Pancreas (tissue), 10 donors: ENCODE measurements at places on chromosomes 3 and 15. TPM values are rescaled to one million over a fixed set of nuclear protein-coding genes. Genes with fewer than 3 reads are reported as not detected.

Gene KATNBL1
- total RNA-seq = 11.4 TPM

Gene SAMMSON
- total RNA-seq = not detected

Gene ECE2
- total RNA-seq = 8.4 TPM

Gene CYP19A1
- 2.5 TPM for total RNA-seq

Gene LEKR1
- 2.6 TPM for total RNA-seq

Gene PDE8A
- 14.7 TPM for total RNA-seq

Gene ACVR2B
- total RNA-seq = 10.9 TPM

Gene ATP13A5
- 0.09 TPM for total RNA-seq

Gene SLC22A14
- total RNA-seq = not detected

Gene P2RY12
- total RNA-seq = 0.46 TPM

Gene CHST13
- total RNA-seq = 0.08 TPM

Gene GHRL
- 6.2 TPM for total RNA-seq

DNA sequence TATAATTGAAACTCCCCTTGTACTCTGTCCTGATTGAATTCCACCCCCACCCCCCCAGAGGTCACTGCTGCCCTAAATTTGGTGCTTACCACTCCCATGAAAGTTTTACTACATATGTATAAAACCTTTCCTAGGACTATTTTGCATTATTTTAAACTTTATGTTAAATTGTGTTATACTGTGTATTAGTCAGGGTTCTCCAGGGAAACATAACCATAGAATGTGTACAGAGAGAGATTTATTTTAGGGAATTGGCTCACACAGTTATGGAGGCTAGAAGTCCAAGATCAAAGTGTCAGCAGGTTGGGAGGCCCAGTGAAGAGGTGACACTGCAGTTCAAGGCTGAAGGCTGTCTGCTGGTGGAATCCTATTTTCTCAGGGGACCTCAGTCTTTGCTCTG is 29.2 kb downstream of the BFSP2 start:
- DNase-seq = no peak

DNA sequence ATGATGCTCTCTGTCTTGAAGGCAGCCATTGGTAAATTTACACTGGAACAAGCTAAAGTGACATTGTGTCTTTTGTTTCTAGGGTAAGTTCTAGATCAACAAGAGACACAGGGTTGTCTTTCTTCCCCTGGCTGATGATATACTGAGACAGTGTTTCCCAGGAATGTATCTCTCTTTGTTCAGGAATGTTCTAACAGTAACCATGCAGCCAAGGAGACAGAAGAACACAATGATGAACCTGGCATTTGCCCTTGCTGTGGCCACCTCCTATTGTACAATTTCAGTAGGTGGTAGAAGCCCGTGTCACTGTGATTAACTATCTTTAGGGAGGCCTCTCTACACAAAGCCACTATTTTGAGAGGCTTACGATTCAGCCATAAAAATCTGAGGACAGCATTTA is 130.7 kb downstream of the LRTM1 start:
- no peak for DNase-seq

- DNase-seq = no peak
Observed at GRCh38 chr3:77412584-77412983, 372.7 kb downstream of the ROBO2 start.

DNA sequence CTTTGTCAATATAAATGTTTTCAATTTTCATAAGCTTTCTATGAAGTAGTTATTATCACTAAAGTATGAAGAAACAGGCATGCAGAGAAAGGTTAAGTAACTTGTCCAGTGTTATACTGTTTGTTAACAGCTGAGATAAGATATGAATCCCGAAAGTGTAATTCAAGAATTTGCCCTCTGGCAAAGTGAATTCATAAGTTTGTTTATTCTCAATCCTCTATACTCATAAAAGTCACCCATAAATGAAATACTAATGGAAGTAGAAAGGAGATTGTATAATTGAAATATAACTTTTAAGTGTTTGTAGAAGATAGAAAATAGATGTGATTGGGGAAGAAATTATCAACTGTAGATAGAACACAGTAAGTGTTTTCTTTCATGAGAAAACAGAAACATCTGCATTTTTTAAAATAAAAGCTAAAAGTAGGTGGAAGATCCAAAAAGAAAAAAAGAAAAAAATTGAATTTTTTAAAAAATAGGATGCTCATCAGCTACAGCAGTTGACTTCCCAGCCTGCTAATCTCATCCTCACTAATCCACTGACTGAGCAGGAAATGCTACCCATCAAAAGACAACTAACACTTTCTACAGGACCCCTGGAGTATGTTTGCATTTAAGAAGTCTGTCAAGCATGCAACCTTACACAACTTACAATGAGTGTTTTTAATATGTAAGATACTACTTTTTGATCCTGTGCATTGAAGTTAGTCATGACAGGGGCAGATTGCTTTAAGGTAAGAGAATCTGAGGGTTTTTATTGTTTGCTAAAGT is 878.1 kb downstream of the SI start:
- no peak for DNase-seq

DNA sequence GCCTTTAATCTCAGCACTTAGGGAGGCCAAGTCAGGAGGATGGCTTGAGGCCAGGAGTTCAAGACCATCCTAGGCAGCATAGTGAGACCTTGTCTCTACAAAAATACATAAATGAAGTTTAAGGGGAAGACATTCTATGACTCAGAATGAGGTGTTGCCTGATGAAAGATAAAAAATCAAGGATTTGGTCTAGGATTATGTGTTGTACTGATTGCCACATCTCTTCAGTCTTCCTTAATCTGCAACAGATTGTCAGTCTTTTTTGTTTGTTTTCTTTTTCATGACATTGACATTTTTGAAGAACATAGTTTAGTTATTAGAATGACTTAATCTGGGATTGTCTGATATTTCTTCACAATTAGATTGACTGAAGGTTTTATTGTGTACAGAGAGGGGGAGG is 26.3 kb upstream of the DPPA4 start:
- no peak for DNase-seq

GRCh38 chr3:127796045-127796830 is 26.1 kb downstream of the MGLL start:
- DNase-seq = no peak

DNA sequence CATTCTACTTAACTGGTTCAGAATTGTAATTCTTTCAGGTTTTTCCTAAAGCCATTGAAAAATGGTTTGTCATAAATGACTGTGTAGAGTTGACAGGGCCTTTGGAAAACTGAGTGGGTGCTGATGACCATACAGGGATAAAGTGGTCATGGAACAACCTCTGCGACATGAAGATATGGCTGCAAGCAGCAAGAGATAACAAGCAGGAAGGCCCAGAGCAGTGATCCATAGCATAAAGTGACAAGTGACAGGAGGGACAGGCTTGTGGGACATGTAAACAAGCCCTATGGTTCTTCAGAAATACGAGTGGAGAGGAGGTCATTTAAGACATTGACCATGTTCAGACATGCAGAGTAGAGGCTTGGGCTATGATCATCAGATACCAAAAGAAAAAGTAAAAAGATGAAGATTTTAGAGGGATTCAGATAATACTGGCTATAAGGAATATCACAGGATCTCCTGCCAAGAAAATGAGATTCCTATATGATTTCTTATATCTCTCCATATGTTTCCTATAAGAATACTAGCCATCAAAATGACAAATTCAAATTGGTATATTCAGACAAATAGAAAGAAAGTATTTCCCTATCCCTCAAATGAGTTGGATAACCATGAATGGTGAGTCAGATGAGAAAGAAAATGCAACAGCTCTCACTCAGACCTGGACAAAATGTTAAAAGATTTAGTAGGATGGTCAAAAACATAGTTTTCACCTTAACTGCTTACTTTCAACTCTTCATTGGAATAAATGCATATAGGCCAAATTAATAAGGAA is 827.6 kb upstream of the CFAP20DC start:
- no peak for DNase-seq

GRCh38 chr3:39751286-39751685 is 58.1 kb upstream of the MYRIP start:
- DNase-seq = no peak

- DNase-seq = no peak
Observed at GRCh38 chr15:80609512-80609946, 85.6 kb upstream of the ABHD17C start.

DNA sequence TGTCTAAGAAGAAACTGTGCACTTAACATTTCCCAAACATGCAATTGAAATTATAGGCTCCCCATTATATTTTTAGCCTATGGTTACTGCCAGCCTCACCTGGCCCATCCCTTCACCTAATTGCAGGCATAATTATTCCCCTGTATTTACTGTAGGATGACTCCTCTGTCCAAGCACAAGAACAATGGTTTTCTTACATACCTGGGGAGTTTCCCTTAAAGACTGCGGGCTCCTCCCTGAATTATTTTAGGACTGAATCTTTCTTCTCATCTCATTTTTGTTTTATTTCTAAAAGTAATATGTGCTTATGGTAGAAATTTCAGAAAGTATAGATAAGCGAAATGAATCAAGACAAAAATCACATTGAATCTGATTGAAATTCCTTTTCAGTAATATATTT is 11.4 kb downstream of the TM4SF1 start:
- DNase-seq = no peak

DNA sequence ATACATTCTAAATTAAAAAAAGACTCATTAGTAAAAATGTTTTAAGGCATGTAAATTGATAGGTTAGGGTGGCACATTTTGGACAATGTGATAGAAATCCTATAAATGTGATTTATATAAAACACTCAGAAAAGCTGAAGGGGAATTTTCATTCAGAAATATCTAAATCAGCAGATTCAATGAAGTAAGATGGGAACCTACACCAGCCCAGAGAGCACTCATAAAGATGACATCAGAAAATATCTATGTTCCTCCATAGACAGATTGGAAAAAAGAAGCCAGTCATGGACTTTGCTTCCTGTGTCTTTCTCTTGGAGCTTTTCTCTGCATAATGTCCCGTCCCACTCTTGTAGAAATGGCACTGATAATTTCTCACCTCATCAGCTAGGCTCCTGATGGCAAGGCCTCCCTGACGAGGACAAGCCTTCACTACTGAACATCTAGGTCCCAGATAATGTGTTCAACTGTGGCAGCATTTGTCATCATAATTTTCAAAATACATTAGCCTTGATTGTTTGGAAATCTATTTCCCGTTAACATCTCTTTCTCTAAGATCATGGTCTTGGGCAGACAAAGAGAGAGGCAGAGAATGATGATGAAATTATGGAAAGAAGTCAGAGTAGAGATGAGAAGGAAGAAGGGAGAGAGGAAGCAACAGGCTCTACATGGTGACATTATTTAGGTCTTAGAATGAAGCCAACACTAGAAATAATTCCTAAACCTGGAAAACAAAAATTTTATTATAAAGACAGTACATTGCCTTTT is 354.4 kb downstream of the NTRK3 start:
- DNase-seq = no peak

- no peak for DNase-seq
Observed at GRCh38 chr3:37680401-37680800, 181.3 kb upstream of the CTDSPL start.

DNA sequence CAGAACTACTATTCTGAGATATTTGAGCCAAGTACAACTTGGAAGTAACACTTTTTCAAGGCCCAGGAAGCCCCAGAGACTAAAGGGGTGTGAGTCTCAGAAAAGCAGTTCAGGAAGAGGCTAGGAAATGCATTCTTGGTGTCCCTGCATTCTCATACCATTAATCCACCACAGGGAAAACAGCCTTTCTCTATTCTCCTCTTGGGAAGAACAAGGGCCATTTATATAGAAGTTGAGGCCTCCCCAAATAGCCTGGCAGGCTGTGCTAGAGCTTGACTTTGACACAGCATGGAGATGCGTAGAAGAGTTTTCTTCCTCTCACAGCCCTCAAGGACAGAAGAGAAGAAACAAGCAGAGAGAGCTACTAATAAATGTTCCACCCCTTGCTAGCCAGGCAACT is 5.5 kb upstream of the NR2C2 start:
- DNase-seq = no peak

- DNase-seq = no peak
Observed at GRCh38 chr15:49168016-49168415, 2.0 kb upstream of the GALK2 start.

GRCh38 chr15:71601038-71601834 is 209.1 kb upstream of the NR2E3 start:
- DNase-seq = no peak

- DNase-seq = no peak
Observed at GRCh38 chr3:178494386-178494785, 41.9 kb upstream of the KCNMB2 start.

- no peak for DNase-seq
Observed at GRCh38 chr3:185630182-185630622, 44.1 kb downstream of the SENP2 start.

GRCh38 chr3:160808838-160809237 is 52.8 kb downstream of the PPM1L start:
- peak; percentile 57 for DNase-seq

DNA sequence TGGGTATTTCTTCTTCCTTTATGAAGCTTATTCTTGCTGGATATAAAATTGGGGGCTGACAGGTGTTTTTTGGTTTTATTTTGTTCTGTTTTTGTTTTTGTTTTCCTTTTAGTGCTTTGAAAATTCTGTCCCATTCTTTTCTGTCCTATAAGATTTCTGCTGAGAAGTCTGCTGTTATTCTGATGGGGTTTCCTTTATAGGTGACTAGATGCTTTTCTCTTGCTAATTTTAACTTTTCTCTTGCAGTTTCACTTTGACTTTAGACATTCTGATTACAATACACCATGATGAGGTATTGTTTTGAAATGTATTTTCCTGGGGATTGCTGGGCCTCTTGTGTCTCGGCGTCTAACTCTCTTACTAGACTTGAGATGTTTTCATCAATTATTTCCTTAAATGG is 22.8 kb downstream of the TTC14 start:
- DNase-seq = no peak

DNA sequence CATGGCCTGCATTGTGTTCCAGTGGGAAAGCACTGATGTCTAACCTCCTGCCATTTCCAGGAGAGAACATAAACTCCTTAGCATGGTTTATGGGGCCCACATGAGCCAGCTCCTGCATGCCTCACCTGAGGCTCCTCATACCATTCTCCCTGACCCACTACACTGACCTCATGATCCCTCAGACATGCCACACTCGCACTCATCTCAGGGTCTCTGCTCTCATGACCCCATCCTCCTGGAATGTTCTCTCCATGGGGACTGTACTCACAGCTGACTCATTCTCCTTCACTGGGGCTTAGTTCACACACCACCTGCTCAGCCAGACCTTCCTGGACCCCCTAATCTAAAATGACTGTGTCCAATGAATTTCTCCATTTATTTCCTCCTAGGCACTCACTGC is 4.0 kb upstream of the LMCD1 start:
- no peak for DNase-seq

DNA sequence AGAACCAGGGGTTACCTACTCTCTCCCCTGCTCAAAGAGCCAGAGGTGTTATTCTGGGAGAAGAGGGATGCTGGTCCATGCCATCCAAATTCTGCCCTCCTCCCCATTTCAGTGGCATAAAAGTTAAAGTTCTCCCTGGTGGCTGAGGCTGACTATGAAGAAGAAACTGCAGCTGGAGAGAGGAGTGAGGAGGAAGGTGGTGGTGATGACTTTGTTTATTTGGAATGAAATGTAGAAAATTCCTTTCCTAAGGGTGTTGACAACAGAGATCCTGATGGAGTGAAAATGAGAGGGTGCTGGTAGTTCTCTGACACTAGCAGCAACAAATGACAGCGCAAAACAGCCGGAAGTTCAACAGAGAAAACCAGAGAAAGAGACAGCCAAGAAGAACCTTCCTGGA is 100.4 kb downstream of the PCCB start:
- no peak for DNase-seq
